HT-29 (cell line): ENCODE measurements at places on chromosomes 6 and 20. TPM values are rescaled to one million over a fixed set of nuclear protein-coding genes. Genes with fewer than 3 reads are reported as not detected.
A peak's percentile ranks its signal among the peaks of the same experiment; 100 is the strongest.

- peak; percentile 94 for DNase-seq
Observed at GRCh38 chr6:21589352-21590345, 3.9 kb upstream of the SOX4 start.

DNA sequence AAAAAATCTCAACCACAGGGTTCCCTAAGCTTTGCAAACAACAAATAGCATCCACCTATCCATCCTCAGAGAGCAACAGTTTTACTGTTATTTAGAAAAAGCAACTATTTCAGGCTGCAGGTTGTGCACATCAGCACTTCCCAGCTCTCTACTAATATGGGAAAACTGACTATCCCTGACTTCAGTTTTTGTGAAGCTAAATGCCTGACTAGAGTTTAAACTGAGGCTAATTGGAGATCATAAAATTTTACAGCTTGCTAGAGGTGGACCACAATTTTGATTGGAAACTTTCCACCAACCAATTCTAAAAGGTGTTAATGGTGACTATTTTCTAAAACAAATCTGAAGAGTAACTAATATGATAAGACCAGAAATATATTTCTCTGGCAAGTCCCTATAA is 36.9 kb downstream of the HLA-DMB start:
- DNase-seq, result no peak

The DZANK1 gene
- total RNA-seq, result 0.83 and 1.5 TPM in 2 replicates

The MTFR2 gene
- total RNA-seq, result 5.2 and 5.7 TPM in 2 replicates

- DNase-seq, result no peak
Observed at GRCh38 chr6:133547136-133547535, 306.0 kb downstream of the EYA4 start.

- DNase-seq, result no peak
Observed at GRCh38 chr6:167247814-167248595, 43.1 kb upstream of the UNC93A start.

DNA sequence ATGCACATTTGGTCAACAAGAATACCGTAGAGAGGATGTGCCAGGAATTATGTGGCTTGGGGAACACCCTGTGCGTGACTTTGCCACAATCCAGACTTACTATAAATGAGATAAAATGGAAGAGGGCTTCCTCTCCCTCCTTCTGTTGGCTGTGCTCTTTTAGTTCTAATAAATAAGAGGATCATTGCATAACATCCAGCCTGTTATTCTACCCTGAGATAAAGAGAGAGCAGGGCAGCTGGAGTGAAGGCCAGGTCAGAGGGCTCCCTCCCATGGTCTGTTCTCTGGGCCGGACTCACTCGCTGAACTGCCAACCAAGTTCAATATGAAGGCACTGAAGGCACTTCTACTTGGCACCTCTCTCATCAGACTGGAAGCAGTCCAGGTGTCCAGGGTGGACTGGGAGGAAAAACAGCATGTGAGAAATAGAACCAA is 91.7 kb downstream of the MTFR2 start:
- DNase-seq, result no peak

GRCh38 chr6:11096109-11096508 is 2.5 kb downstream of the SMIM13 start:
- peak; percentile 43 for DNase-seq

DNA sequence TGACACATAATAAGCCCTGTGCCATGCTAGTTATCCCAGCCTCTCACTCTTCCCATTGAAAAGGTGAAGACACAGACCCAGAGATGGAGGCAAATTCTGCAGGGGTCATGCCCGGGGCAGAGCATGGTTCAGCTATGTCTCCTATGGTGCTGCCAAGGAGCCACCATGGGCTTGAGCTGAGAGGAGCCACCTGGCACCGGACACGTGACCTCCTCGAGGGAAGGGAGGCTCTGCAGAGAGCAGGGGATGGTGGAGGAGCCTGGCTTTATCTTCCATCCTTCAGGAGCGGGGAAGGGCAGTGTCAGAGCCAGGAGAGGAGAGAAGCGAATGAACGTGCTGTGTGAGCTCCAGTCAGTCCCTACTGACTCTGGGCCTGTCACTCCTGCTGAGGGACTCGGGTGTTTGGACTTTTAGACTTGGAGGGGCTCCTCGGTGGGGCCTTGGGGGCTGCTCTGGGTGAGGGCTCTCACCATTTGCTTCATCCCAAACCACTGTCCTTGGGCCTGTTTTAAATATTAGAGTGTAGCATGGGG is 11.1 kb upstream of the CCN5 start:
- no peak for DNase-seq

The TNF gene
- 0.08 TPM in 1 of 2 replicates, not detected in the other for total RNA-seq
